MG63 (cell line): ENCODE measurements at places on chromosomes 11 and 22.

DNA sequence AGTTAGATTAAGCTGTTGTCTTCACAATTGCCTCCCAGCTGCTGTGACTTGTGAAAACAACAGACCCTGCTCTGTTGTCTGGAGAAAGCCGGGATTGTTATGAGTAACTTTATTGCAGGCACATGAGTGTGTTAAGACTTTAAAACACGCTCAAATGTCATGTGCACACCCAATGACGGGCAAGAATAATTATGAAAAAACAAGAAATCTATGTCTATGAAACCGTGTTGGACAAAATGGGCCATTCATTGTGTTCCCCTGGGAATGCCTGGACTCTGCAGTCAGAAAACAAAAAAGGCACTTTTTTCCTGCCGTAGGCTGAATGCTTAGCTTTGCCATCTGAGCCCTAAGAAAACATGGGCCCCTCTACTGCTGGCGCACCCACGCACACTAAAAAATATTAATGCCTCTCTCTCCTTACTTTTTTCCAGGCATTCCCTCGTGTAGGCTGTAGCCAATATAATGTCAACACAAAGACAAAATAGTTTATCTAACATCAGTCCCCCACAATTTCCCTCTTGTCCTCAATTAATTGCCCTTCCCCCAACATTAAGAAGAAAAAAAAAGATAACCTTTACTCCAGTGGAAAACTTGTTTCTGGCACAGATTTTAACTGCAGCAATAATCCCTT is 207.9 kb downstream of the SOX6 start:
- DNase-seq = no peak

- DNase-seq = no peak
These were observed 1302.8 kb upstream of the CNTN5 start for GRCh38 chr11:97717922-97718321.

GRCh38 chr11:20055312-20055711 is 105.0 kb downstream of the DBX1 start:
- DNase-seq = no peak

- peak; percentile 86 for DNase-seq
These were observed 22.8 kb downstream of the MYH9 start for GRCh38 chr22:36365020-36365411.

GRCh38 chr11:115496892-115497291 is 7.3 kb downstream of the CADM1 start:
- no peak for DNase-seq

GRCh38 chr11:69394234-69394868 is 87.1 kb upstream of the LINC01488 start:
- DNase-seq = no peak

- DNase-seq = peak; percentile 53
These were observed 57.5 kb upstream of the PLET1 start for GRCh38 chr11:112318184-112318591.

DNA sequence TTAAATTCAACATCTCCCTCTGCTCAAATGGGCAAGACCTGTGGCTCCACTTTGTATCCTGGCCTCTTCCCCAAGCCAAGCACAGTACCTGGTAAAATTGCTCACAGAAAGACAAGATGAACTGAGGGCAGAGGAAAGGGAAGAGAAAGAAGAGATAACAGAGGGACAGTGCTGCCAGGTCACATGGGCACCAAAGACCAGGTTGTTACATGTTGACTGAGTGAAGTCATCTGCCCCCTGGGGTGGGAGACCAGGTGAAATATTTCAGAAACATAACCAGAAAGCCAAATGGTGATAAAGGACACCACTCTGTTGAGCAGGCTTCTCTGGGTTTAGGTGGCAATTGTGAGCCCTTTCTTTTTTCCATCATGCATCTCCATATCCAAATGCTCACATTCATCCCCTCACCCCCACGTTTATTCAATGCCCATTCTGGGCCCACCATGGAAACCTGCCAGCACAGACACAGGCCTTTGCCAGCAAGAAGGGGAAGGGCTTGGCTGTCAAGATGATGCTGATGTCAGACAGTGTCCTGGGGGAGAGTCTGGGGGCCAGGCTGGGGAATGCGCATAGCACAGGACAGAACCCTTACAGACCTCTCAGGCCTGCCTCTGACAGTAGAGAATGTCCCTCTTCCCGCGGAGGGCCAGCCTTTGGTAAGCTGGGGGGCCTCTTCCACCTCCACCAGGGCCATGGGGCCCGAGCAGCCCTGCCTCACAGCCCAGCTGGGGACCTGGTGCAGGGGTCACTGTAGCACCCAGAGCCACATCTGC is 51.6 kb downstream of the DGCR2 start:
- DNase-seq = no peak

GRCh38 chr11:70488171-70488703 is 89.9 kb downstream of the CTTN start:
- DNase-seq = no peak

- DNase-seq = no peak
These were observed 76.2 kb downstream of the ZBTB16 start for GRCh38 chr11:114135737-114136151.

DNA sequence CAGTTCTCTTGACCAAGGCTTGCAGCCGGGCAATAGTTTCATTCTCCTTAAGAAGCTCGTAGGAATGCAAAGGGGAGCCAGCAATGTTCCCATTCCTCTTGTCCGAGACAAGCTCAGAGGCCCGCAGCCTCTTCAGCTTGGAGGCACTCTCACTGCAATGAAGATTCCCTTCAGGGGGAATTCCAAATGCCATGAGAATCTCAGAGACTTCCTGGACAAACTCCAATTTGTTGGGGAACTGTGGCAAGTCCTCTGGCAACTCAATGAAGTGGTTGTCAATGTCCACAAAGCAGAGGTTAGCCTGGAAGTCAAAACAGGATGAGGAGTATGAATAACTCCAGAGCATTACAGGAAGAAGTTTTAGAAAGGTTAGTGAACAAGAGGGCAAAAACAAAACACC is 84.4 kb downstream of the DENND5A start:
- DNase-seq = no peak

GRCh38 chr11:20003351-20003750 is 156.9 kb downstream of the DBX1 start:
- DNase-seq = no peak

- DNase-seq = no peak
These were observed 117.8 kb downstream of the APOL5 start for GRCh38 chr22:35835267-35835997.

GRCh38 chr22:37044634-37045625 is 6.6 kb upstream of the KCTD17 start:
- no peak for DNase-seq

- no peak for DNase-seq
These were observed 122.9 kb downstream of the MAML2 start for GRCh38 chr11:96219981-96220623.

DNA sequence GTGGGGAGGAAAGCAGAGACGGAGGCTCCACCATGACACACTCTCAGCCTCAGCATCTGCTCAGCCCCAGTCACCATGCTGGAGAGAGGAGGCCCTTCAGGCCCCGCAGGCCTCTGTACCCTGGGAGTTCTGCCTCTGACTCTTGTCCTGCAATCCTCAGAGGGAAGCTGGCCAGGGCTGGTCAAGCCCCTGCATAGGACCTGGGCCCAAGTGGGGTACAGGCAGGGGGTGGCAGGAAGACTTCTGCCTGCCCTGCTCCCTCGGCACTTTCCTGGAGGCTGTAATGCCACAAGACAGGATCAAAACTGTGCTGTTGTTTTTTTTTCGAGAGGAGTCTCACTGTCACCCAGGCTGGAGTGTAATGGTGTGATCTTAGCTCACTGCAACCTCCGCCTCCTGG is 33.7 kb downstream of the LRRC74B start:
- DNase-seq = no peak

GRCh38 chr11:60891103-60891741 is 15.2 kb downstream of the PRPF19 start:
- DNase-seq = no peak

DNA sequence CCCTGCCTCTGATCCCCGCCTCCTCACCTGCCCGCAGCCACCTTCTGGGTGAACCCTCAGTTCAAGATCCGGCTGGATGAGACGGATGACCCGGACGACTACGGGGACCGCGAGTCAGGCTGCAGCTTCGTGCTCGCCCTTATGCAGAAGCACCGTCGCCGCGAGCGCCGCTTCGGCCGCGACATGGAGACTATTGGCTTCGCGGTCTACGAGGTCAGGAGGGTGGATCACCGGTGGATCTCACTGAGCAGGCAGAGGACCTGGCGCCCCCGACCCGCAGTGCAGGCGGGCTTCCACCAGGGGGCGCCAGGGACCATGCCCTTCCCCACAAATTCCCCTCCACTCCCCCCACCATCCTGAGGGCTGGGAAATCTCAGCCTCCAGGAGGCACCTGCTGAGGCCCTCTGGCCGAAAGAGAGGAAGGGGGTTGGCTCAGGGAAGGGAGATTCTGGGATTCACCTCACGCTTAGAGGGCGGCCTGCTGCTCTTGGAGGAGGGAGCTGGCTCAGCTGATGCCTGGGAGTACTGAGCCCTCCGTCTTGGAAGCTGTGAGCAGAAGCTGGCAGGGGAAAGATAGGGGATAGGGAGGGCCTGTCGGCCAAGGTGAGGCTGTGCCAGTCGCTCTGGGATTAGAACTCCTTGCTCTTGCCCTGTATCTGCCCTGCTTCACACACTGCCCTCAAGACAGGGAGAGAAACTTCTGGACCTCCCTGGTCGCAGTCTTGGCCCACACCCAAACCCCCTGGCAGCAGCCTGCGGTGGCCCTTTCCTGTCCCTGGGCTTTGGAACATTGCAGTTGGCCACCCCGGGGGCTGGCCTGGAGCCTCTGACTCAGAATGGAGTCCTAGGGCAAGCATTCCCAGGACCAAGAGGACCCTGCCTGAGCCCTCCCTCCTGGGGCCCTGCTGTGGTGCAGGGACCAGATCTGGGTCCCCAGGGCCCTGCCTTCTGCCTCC is 23.2 kb downstream of the CAPN1 start:
- DNase-seq = no peak

DNA sequence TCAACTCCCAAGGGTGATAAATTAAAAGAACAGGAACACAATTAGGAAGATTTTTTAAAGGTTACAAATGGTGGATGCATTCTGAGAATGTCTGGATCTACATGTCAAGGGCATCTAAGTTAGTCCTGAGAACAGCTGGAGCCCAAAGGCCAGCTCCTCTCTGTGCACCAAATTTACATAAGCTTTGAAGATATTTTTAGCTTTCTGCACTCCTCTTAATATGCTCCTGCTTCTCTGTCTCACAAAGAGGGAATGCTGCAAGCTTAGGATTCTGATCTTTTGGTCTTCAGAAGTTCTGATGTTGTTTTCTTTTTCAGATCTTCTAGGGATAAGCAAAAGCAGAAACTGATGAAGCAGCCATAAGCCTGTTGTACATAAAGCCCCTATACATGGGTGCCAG is 309.8 kb upstream of the NCAM1 start:
- no peak for DNase-seq

DNA sequence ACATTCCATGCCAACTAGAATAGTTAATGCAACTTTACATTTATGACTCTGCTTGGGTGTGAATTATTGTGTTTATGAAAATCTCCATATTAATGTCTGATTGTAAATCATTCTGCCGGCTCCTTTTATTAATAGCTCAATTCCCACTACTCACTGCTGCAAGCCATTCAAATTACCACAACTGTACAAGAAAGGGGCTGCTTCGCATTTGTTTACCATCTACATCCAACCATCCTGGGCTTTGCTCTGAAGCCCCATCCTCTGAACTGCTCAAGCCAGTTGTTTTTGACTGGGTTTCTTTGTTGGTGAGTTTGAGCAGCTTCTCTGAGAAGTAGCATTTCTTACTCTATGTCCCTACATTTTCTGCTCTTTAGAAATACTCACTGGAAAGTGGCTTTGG is 451.6 kb upstream of the CADM1 start:
- DNase-seq = no peak

DNA sequence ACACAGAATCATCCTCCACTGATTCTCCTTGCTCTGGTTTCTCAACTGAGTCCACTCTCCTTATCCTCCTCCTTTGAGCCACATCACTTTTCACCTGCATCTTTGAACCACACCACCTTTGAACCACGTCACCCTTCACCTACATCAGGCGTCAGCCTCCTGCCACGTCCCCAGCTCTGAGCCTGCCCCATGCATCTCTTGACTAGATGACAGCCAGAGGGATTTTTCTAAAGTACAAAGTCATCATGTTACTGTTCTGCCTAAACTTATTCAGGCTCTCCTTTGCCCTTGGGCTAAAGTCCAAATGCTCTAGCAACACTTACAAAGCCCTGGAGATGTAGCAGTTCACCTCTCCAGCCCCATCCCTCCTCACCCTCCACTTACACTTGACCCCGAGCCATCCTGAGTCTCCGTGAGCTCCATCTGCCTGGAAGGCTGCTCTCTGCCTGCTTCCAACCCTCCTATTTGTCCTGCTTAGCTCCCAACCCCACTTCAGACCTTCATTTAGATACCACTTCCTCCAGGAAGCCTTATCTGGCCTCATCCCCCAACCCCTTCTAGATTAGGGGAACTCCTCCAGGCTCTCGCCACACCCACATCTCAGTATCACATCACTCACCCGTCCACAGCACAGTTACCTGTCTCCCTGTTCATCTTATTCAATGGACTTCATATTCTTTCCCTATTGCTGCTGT is 3.7 kb upstream of the MS4A10 start:
- no peak for DNase-seq

DNA sequence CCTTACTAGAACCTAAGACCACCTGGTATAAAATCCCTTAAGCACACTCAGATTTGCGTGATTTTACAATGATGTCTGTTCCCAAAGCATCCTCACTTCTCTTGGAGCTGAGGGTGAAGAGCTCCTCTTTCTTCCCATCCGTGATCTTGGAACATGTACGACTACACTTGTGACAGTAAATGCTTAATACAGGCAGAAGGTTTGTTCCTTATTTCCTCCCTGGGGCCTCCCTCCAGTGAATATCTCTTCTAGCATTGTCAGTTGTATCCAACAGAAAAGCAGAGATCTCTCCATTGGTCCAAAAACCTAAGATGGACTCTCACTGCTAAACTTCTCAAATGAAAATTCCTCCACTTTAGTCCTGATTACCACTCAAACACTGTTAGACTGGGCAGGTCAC is 103.6 kb upstream of the VPREB1 start:
- no peak for DNase-seq

DNA sequence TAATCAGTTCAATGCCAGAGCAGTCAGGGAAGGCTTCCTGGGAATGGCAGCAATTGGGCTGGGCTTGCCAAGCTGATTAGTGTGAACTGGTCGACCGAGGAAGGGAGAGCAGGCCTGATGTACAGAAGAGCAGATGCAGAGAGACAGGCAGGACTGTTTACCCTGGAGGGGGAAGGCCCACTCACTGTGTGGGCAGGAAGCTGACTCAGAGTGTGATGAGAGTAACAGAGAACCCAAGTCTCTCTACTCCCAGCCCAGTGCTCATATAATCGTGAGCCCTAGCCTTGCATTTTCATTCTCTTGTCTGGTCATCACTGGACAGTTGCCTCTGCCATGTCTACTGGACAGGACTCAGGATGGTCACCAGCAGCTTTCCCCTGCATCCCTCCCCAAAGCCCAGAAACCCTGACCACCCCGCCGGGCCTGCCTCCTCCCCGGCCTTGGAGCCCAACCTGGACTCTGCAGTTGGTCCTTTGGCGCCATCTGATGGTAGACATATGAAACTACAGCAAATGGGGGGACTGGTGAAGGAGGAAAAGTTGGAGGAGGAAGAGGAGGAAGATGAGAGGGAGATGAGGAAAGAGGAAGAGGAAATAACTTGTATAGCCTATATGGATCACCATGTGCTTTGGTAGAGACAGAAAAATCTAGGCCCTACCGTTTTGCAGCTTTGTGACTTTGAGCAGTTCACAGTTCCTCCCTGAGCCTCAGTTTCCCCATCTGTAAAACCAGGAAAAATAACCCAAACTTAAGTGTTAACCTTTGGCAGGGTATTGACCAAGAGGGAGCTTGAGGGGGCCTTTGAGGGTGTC is 43.4 kb upstream of the PRDM11 start:
- DNase-seq = peak; percentile 90
